ENCODE measurements at places on chromosomes 5 and 9.

DNA sequence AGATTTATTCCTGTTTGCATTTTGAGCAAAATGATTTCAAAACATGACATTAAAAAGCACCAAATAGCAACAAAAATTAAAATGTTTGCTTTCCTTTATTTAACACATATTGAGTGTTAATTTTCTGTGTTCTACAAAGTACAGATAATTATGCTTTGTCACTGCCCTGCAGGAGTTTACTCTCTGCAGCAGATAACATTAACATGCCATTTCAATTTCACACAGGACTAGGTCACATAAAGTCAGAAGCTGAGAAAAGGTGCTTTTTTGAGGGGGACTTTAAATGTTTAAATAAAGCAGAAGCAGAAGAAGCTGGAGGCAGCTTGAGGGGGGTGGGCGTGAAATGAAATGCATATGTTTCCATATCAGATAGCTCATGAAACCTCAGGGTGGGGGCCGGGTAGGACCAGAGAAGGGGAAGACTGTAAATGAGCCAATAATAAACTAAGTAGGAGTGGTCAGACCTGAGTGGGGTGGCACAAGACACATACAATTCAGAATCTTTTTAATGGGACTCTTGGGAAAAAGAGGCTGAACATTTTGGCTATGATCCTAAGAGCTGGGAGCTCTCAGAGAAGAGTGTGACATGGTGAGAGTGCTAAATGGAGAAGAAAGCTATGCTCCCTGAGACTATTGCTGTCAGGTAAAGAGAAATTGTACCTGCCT lies 387.5 kb downstream of the FAM170A start:
- DNase-seq = no peak

DNA sequence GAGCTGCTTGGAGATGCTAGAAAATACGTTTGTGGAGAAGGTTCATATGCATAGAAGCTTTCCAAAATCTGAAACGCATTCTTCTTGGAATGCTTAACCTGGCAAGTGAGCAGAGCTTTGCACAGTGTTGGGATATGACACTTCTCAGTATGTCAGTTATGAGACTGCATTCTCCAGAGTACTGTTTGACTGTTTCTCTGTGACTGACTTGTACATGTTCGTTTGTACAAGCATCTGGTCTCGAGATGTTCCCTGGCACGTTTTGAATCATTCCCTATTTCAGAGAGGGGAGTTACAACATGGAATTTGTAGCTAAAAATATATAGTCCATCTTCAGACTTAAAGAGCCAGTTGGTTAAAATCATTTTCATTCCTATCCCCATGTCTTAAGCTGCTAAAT lies 272.4 kb downstream of the ARRDC3 start:
- no peak for DNase-seq

GRCh38 chr5:88557881-88558280 lies 289.2 kb upstream of the TMEM161B start:
- DNase-seq = no peak

GRCh38 chr5:105288946-105289345 lies 1726.4 kb upstream of the NUDT12 start:
- DNase-seq = no peak

DNA sequence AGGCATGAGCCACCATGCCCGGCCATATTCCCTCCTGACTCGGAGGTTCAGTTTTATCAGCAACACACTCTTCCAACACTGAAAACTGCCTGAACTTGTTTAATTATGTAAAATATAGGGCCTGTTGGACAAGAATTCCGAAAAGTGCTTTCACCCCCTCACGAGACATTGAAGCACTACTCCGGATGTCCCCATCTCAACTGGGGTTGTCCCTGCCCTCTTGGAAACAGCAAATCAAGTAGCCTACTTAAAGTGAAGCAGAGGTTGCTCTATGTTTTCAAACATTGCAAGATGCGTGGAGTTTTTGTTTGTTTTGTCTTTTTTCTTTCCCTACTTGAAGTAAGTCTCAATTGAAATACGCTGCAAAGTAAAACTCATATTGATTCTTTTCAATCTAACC lies 7.6 kb downstream of the PTGER4 start:
- DNase-seq = no peak
